ENCODE measurements at places on chromosomes 12 and 14. TPM values are rescaled to one million over a fixed set of nuclear protein-coding genes. Genes with fewer than 3 reads are reported as not detected.

GRCh38 chr14:53542732-53543131 is 389.6 kb upstream of the DDHD1 start:
- no peak for DNase-seq

DNA sequence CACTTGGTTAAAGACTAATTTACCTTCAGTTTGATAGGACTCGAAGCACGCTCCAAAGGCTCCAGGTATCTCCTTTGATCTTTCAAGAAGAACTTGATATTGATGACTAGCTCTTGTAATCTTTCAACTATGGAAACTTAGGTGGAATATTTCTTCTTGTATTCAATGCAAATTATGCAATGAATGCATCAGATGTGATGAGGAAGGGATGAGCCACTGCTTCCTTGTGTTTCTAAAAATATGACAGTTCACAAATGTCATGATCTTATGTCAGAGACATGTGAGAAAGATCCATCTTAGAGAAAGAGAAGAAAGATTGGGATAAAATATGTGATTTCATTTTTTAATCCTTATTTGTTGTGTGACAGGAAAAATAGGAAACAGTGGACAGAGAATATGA is 9.9 kb downstream of the RNASE9 start:
- no peak for DNase-seq

GRCh38 chr14:94681300-94682060 is 69.3 kb downstream of the SERPINA3 start:
- DNase-seq = peak; percentile 79

- no peak for DNase-seq
Observed at GRCh38 chr12:810116-810515, 57.7 kb downstream of the WNK1 start.

GRCh38 chr14:56868660-56869059 is 58.4 kb upstream of the OTX2 start:
- DNase-seq = no peak

SYNE3 gene
- total RNA-seq = 16.0 TPM

SLC38A2 gene
- total RNA-seq = 1,086 TPM

DNA sequence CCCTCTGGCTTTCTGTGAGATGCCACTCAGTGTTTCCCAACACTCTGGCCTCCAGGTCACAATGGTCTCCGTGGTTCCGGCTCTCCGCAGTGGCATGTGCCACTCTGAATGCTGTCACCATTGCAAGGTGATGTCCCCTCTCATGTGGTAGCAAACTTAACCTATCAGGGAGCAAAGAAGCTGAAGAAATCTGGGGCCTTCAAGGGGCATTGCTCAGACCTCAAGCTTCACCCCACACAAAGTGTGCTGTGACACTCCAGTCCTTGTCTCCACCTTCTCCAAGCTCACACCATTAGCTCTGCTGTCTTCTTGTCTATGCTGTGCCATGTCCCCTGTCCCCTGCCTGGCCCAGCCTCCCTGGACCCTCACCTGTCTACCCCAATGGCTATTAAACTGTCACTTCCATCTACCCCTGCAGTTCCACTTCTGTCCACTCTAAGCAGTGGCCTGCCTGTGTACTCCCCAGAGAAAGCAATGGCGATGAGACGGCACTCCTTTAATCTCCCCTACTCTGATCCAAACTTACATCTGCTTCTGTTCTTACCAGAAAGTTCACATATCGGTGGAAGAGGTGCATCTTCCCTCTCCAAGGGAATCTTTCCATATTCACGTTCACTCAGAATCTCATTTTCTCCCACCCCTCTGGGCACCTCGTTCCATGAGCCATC is 93.7 kb downstream of the DHRS2 start:
- no peak for DNase-seq

DNA sequence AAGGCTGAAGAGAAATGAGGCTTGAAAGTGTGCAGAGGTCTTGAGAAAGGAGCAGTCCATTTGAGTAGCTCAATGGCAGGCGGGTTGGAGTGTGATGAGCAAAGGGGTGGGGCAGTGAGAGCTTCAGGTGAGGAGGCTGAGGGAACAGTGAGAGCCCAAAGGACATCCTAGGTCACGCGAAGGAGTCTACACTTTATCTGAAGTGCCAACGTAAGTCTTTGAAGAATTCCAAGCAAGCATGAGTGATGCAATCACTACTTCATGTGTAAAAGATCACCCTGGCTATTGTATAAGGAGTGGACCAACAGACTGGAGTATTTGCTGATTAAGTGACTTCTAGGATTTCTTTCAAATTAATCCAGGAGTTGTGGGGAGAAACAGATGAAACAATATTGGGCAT is 159.9 kb upstream of the HIF1A start:
- no peak for DNase-seq

Measured in lower leg skin (tissue), 4 donors.